ENCODE measurements at places on chromosomes 13 and 19.

DNA sequence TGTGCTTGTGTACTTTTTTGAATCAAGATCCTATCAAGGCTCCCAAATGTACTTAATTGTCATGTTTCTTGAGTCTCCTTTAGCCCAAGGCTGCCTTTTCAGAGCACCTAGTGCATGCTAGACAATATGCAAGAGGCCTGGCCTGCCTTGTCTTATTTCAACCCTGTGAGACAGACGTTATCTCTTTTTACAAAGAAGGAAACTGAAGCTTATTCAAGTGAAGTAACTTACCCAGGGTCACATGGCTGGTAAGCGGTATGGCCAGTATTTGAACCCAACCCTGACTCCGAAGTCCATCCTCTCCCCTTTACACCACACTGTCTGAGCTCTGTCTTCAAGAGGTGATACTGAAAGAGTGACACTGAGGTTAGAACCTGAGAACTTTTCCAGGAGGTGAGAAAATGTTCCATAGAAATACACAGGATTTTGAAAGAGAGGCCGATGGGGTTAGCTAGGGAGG lies 505.1 kb downstream of the FOXO1 start:
- no peak for DNase-seq

GRCh38 chr13:25203127-25203740 lies 31.1 kb upstream of the AMER2 start:
- no peak for DNase-seq

- DNase-seq, result no peak
Observed at GRCh38 chr13:29513981-29514719, 81.3 kb downstream of the SLC7A1 start.

- DNase-seq, result no peak
Observed at GRCh38 chr13:32023698-32024097, 7.9 kb upstream of the FRY start.

GRCh38 chr13:109389892-109390345 lies 396.5 kb downstream of the IRS2 start:
- DNase-seq, result no peak

DNA sequence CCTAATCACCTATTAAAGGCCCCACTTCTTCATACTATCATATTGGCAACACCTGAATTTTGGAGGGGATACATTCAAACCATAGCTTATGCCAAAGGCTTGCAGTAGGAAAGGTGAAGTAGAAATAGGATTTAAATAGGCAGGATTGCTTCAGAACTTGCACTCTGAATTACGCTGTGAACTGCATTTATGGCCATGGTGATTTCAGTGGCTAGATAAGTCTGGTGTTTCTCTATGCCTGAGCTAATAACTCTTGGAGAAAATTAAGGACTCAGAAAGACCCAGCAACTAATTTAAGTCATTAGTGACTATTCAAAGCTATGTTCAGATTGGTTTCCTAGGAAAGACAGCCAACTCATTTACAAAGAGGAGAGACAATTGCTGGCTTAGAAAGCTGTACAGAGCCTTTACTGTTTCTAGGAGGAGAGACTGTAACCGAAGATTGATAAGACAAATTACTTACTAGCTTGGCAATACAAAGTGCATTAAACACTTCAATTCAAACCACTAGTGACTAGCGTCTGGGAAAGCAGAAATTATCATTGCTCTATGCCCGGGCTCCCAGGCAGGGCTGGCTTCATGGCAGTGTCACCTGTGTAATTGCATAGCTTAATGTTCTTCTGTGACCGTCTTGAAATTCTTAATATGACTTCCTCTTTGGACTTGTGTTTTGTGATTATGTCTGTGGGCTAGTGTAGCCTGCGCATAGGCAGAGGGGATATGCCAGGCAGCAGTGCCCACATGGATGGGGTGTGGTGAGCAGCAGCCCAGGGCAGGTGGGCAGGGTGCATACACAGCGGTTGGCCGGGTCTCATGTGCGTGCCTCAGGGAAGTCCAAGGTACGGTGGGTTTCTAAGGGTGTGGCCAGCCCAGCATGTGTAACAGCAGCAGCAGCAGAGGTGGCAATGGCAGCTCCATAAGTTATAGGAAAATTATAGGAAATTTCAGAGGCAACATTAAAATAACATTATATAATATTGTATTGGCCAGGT lies 60.1 kb downstream of the KL start:
- DNase-seq, result no peak
